ENCODE measurements at places on chromosomes 11 and 22.
A peak's percentile ranks its signal among the peaks of the same experiment; 100 is the strongest.

DNA sequence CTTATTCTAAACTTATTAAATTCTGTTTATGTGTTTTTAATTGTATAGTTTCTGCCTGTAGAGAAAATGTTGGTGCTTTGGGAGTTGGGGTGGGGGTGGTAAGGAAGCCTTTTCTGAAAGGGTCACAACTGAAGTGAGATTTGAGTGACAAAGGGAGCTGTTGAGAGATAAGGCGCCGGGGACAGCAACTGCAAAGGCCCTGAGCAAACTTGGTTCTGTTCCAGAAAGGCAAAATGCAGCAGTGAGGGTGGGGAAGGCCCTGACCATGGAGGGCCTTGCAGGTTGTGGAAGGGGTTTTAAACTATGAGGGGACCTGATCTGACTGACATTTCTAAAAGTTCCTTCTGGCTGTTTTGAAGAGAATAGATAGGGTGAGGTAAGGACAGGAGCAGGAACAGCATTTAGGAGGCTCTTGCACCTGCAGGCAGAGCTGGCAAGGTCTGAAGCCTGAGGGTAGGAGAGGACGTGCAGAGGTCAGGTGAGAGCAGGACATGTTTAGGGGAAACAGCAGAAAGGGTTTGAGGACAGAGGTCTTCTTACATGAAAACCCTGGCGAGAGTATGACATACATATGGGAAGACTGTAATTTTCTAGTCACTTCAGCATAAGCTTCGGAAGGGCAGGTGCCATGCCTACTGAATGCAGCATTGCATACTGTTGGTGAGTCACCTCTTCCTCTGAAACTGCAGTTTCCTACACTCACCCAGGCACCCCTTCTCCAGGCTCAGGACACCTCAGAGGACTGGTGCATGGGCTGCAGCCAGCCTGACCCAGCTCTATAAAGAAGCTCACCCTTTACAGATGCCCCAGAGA lies 190.7 kb downstream of the SNX19 start:
- DNase-seq = no peak

DNA sequence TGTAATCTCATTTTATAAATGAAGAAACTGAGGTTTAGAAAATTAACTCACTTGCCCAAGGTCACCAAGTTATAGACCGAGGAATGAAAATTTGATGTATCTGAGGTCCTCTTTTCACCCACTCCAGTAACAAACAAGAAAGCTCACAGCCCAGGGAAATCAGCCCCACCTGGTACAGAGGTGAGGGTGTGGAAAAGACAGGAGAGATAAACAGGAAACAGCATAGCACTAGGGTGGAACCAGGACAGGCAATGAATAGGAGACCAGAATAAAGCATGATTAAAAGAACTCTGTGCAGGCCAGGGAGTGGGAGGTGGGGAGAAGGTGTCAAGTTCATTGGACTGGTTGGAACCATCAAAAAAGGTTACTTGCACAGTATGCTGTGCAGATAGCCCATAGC lies 46.2 kb upstream of the SMCO4 start:
- DNase-seq = no peak

GRCh38 chr11:81700076-81700475 lies 1033.6 kb downstream of the FAM181B start:
- no peak for DNase-seq

DNA sequence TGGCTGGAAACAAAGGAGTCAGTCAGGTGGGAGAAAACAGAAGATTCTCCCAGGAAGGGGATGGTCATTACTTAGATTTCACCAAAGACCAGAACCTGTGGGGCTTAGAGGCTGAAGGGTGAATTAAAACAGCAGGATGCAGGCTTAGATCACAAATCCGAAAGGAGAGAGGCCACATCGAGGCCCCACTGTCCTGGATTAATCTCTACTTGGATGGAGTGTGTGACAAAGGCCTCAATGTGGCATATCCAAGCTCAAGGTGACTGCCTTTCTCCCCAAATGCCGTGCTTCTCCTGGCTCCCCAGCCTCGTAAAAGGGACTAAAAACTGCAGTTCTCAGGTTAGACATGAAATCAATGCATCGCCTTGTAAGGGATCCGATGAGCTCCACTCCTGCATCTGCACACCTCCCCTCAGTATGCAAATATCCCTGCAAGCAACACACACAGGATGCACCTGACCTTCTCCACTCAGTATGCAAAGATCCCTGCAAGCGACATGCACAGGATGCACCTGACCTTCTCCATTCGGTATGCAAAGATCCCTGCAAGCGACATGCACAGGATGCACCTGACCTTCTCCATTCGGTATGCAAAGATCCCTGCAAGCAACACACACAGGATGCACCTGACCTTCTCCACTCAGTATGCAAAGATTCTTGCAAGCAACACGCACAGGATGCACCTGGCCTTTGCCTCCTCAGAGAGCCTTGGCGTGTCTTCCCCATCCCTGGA lies 447.4 kb downstream of the BRD1 start:
- DNase-seq = no peak

- DNase-seq = no peak
These were observed 18.5 kb upstream of the MPZL2 start for GRCh38 chr11:118282606-118283005.

- DNase-seq = no peak
These were observed 2.6 kb upstream of the VWCE start for GRCh38 chr11:61297746-61298145.

- no peak for DNase-seq
These were observed 80.8 kb upstream of the DRD2 start for GRCh38 chr11:113556036-113556435.

DNA sequence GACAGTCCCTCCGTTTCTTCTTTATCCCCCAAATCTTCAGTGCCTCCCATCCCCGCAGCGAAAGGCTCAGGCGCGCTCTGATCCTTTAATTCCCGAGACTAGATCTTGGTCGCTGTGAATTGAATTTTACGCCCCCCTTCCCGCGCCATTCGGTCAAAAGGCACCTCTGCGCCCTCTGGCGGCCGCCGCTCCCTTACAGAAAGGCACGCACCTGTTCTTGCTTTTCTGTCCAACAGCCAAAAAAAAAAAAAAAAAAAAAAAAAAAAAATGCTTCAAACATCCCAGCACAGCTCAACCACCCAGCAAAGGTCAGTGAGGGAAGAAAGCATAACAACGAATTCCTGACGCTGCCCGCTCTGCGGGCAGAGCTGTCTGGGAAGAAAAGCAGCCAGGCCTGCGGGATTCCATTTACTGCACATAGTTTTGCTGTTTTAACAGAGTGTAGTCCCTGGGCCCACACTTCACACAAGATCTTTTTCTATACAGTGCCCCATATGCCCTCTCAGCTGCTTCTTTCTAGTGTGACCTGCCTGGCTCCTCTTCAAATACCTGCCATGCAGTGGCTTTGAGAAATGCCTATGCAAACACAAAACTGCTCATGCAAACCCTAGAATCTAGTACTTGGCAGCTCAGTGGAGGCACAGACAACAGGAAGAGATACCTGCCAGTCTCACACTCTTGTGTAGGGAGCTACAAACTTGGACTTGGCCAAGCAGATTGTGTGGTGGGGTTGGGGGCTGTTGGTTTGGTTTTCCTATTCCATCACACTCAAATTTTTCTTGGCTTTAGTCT lies 1.3 kb upstream of the ESAM start:
- DNase-seq = no peak

DNA sequence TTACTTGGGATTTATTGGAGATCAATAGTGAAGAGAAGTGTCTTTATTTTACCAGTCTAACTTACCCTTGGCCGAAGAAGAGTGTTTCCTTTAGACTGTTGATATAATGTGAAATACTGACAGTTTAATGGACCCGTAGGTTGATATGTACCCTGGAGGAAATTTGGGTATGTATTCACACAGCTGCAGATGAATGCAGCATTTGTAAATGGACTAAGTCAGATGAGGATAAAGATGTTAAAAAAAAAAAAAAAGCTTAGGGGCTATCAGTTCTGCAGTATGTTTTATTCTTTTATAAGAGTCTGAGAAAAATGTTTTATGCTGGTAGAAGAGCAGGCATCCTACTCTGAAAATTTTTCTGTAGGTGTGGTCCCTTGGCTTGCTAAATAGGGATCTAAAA lies 2.7 kb downstream of the REXO2 start:
- DNase-seq = no peak

DNA sequence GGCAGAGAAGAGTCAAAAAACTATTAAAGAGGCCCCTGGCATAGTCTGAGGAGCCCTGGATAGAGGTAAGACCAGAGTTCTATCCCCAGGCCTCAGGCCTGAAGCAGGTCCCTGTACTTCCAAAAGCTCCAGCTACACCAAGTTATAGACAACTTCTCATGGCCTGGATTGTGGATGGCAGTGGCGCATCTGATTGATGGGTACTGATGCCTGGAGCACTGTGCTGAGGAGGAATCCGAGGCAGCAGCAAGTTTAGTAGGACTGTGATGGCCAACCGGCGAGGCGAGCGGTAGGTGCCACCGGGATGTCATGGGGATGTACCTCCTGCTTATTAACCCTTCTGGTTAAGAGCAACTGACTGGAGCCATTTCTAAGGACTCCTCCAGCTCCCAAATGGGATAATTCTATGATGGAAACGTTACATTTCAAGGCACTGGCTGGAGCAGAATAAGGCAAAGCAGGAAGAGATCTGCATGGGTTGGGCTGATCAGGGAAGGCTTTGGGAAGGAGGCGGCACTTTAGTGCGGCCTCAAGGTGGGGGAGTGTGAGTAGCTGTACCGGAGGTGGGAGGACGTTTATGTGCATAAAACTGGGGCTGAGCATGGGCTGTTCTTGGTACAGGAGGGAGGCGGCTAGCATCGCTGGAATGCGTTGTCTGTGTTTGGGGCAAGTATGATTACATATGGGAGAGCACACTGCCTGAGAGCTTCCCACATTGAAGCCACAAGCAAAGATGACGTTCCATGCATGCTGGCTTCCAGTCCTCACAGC lies 24.2 kb upstream of the JAM3 start:
- no peak for DNase-seq

DNA sequence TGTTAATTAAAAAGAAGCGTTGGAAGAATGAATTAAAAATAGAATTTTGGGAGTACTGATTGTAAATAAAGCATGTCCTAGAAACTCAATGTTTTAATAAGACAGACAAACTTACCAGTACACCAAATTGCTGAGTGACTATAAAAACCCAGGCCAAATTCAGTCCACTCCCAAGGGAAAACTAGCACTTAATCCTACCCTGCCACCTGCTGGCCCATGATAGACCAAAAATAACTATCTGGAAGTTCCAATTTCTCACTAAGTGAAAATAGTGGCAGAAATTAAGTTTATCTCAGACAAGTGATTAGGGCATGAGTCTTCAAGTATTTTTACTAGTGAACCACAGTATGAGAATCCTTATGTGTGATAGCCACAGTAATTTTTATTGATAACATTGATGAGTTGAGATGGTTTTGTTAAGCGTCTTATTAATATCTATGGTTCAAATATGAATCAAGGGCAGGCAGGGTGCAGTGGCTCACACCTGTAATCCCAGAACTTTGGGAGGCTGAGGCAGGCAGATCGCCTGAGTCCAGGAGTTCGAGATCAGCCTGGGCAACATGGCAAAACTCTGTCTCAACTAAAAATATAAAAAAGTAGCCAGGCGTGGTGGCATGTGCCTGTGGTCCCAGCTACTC lies 9.8 kb upstream of the DDX10 start:
- DNase-seq = no peak

DNA sequence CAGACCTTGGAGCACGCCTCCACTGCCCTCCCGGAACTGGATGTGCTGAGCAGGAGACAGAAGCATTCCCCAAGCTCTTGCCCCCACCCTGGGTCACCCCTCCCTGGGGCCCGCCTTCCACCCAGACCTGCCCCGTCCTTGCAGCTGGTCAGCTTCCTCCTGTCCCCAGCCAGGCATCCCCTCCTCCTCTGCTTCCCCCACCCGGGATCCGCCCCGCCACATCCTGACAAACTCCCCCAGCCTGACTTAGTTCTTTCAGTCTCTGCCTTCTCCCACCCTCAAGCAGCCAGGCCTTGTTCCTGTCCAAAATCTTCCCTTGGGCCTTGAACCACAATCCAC lies 1.1 kb upstream of the PLXNB2 start:
- DNase-seq = no peak

- no peak for DNase-seq
These were observed 1.2 kb upstream of the P2RY6 start for GRCh38 chr11:73270855-73271477.

DNA sequence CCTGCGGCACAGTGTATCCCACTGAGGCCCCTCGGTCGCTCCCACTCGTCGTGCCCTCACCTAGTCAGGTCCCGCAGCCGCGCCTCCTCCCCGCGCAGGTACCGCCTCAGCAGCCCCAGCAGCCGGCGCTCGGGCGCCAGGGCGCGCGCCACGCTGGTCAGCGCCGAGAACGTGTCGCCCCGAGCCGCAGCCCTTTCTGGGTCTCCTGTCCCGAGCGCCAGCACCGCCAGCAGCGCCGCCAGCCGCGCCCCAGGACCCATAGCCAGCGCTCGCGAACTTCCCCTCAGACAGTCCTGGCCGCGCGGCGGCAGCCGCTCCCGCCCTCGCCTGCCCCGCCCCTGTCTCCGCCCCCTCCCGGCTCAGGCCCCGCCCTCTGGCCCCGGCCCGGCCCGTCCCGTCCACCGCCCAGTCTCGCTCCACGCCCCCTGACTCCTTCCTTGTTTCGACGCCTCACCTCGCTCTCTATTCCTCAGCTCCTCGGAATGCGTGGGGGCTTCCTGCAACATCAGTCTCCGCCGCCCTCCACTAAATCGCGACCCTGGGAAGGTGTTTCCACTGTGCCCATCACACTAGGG lies at the start of gene P4HA3:
TSS of gene P4HA3 (minus strand) at position 289 of the 575 bp plus-strand sequence. CDS start at position 260, 29 bp downstream.
- peak; percentile 92 for DNase-seq

GRCh38 chr11:17958446-17958845 lies 54.4 kb downstream of the SERGEF start:
- no peak for DNase-seq

GRCh38 chr11:32597921-32598320 lies 14.3 kb downstream of the EIF3M start:
- DNase-seq = no peak

DNA sequence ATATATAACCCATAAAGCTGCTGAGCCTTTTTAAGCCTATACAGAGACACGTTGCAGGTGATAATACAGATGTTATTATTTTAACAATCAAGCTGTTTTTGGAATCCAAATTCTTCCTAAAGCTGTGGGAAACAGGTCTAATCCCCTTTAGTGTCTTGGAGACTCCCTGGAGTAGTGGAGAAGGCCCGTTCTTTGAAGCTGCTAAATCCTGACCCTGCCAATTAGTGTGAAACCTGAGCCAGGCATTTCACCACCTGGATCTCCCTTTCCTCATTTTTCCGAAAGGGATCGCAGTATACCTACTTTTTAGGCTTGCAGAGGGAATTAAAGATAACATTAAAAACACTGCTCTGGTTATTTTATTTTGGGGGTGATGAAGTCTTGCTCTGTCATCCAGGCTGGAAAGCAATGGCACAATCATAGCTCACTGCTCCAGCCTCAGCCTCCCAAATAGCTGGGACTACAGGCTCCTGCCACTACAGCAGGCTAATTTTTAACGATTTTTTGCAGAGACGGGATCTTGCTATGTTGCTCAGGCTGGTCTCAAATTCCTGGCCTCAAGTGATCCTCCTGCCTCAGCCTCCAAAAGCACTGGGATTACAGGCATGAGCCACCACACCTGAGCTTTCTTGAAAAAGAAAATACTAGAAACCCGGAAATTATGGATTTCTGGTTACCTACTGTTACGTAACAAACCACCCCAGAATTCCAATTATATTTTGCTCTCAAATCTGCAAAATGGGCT lies 1.7 kb upstream of the EIF4ENIF1 start:
- no peak for DNase-seq

All from H1 (cell line).